ENCODE measurements at places on chromosomes 7 and 10.

- no peak for DNase-seq
Measured at GRCh38 chr10:122287570-122287969, 16.5 kb downstream of the BTBD16 start.

GRCh38 chr7:66556549-66557213 is 72.0 kb upstream of the KCTD7 start:
- DNase-seq, result no peak

DNA sequence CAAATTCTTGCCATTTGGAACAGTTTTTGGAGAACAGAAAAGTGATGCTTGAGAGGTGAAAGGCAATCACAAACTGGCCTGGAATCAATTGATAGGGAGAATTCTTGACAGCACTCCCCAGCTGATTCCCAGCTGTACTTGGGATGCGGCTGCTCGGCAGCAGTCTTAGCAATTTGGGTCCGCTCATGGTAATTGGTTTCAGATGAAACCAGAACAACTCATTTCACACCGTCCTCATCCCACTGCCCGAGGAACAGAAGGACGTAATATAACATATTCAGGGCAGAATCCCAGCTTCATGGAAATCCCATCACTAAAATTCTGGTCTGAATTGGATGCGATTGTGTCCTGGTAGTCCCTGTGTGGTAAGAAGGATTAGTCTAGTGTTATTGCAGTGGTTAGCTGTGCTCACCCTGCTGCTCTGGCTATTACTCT is 223.3 kb upstream of the FERD3L start:
- DNase-seq, result no peak

GRCh38 chr10:132407846-132408278 is 10.9 kb downstream of the PWWP2B start:
- DNase-seq, result no peak

- DNase-seq, result no peak
Measured at GRCh38 chr10:73590881-73591799, at the start of gene USP54. Gene USP54, minus strand, starts transcription at chr10:73591342. Its CDS starts 15,684 bp downstream, at chr10:73575658.

GRCh38 chr10:112732277-112732921 is 217.6 kb upstream of the TCF7L2 start:
- DNase-seq, result no peak
